ENCODE measurements at places on chromosomes 7 and 10.

GRCh38 chr7:157549612-157550299 lies 213.0 kb downstream of the DNAJB6 start:
- DNase-seq = no peak

DNA sequence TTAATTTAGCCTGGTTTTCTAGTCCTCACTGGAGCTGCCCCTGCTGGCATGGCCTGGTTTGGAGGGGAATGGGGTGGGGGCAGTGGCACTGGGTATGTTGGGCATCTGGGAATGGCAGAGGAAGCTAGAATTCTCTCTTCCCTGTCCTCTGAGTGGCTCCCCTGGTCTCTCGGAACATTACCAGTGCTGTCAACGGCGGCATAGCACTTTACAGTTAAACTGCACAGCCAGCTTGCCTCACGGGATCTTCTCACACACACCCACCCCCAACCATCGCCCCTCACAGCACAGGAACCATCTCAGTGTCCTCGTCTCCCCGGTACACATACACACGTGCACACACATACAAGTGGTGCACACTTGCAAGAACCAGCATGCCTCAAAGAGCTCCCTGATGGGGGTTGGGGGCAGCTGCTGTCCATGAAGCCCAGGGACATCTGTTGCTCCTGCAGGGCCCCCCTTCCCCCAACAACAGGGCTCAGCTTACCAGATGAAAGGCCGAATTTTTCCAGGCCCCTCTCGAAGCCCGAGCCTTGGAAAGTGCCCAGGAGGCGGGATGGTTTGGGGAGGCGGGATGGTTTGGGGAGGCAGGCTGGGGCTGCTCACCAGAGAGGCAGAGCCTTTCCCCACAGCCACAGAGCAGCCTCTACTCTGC lies 41.0 kb downstream of the TSPAN15 start:
- no peak for DNase-seq

GRCh38 chr10:109838592-109839244 lies 84.6 kb downstream of the XPNPEP1 start:
- DNase-seq = no peak

DNA sequence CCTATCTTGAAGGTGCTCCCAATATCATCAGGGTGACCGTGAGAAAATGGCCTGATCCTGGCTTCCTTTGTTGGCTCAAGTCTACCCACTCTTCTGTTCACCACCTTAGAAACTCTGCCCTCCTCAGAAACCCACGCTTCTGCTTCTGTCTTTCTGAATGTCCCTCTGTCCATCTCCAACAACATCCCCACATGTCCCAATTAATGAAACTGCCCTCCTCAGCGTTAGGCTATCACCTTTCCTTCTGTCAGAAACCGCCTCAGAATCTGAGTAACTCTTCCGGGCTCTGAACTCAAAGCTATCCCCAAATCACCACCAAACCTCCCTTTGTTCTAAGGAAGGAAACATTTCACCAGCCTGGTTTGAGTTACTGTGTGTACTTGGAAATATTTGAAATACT lies 315.8 kb upstream of the ZNF32 start:
- no peak for DNase-seq

DNA sequence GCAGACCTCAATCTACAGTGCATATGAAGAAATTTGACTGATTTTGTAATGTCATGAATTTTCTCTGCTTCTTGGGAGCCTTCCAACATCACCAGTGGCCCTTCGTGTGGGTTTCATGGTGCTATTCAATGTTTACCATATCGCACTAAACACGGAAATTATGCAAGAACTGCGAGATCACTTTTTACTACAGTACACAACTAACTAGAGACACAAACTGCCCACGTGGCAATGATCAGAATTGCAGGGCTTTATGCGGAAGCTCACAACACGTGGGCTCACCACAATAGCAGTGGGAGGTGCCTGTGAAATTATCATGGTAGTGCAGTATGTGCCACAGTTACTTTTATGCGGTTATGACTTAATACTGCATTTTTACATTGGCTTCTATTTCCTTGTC lies 449.7 kb upstream of the KLF6 start:
- DNase-seq = no peak

DNA sequence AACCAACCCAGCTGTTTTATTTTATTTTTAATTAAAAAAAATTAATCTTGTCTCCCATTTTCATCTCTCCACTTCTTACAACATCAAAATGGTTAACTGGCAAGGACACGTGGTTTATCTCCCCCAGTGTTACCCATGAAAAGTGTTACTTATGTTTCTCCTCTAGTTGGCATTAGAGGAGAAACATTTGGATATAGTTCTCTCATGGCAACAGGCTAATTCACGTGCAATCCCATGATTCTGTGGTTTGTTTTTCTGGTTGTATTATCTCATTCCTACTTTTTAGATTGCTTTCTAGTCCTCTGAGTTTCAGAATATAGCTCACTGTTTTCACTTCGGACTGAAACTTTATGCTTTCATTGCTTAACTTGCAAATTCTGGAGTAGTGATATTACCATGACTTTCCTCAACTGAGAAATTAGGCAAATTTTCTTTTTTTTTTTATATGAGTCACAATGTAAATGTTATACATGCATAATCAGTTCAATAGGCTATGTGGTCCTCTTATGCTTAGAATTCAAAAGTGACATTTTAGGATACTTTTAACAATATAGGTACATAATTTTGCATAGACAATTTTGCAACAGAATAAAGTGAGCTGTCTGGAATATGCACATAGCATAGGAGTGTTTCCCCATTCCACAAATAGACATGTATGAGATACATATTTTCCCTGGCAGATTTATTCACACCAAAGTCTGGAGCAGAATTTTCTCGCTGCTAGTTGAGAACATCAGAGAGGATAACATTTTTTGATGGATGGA lies 43.0 kb downstream of the LHFPL3 start:
- no peak for DNase-seq

DNA sequence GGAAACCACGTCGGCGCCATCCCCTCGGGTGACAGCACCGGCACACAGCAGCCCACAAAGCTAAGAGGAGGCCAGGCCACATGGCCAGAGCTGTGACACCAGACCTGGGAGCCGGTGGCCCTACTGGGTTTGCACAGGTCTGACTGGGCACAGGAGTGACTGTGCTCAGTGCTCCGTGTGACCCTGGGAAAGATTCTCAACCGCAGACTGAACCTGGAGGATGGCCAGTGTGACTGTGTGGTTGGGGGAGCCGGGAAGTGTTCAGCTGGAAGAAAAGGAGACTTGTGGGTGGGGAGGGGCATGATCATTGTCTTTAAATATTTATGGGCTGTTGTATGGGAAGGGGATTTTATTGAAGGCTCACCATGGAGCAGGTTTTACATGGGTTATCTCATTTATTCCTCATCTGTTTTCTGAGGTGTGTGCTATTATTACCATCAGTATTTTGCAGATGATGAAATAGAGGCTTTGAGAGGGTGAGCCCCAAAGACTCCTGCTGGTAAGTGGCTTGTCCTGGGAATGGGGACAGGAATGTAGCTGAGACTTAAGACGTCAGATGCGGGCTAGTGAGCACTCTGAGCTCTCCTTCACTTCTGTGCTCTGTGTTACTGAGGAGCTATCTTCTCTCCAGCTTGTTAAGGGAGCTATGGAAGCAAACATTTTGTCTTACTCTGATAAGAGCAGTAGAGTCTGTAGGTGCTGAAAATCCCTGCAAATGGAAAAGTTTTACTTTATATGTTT lies 127.5 kb downstream of the TMEM178B start:
- no peak for DNase-seq

GRCh38 chr7:73703757-73704639 lies 15.5 kb downstream of the STX1A start:
- peak; percentile 71 for DNase-seq

GRCh38 chr7:91824201-91824600 lies 56.3 kb downstream of the MTERF1 start:
- DNase-seq = no peak

DNA sequence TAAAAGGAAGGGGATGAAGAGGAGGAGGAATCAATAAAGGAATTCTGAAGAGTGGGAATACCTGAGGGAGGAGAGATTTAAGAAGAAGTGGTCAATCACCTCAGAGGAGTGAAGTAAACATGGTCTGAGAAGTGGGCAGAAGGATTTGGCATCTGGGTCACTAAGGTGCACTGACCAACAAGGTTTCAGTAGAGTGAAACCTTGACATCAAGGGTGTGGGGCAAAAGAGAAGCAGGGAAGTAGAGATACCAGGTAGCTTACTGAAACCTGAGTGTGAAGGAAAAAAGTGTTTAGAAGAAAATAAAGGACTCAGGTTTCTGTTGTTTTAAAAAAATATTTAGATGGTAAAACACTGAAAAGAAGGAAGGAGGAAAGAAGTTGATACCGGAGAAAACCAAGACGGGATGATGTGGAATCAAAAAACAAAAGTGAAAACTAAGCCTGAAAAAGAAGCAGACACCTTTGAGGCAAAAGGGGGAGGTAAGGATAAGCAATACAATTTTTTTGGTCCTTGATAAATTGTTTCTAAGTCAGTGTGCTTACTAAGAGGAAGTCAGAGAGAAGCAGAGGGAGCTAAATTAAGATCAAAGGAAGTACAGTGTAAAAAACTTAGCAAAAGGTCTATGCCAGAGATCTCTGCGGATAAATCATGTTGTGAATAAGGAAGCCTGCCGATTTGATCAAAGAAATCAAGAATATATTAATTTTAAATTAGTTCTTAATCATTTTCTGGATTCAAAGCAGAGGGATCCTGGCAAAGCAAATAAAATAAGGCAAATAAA lies 137.2 kb upstream of the GPR22 start:
- no peak for DNase-seq

GRCh38 chr10:99506416-99506815 lies 26.3 kb upstream of the NKX2-3 start:
- DNase-seq = no peak

DNA sequence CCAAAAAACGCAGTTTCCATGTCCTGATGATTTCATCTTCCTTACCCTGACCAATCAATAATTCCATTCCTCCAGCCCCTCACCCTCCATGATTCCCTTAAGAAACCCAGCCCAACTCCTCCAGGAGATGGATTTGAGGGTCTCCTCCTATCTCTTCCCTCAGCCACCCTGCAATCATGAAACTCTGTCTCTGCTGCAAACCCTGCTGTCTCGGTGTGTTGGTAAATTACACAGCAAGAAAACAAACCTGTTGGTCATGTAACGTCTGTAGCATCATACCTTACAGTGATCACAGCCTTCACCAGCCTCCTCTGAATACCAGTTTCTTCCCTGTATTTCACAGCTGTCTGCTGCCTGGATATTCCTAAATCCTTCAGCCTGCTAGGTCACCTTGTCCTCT lies 300.7 kb upstream of the NEBL start:
- no peak for DNase-seq

GRCh38 chr7:132654150-132654549 lies 77.9 kb upstream of the PLXNA4 start:
- DNase-seq = no peak

GRCh38 chr10:92720831-92721165 lies 31.0 kb downstream of the HHEX start:
- DNase-seq = no peak

DNA sequence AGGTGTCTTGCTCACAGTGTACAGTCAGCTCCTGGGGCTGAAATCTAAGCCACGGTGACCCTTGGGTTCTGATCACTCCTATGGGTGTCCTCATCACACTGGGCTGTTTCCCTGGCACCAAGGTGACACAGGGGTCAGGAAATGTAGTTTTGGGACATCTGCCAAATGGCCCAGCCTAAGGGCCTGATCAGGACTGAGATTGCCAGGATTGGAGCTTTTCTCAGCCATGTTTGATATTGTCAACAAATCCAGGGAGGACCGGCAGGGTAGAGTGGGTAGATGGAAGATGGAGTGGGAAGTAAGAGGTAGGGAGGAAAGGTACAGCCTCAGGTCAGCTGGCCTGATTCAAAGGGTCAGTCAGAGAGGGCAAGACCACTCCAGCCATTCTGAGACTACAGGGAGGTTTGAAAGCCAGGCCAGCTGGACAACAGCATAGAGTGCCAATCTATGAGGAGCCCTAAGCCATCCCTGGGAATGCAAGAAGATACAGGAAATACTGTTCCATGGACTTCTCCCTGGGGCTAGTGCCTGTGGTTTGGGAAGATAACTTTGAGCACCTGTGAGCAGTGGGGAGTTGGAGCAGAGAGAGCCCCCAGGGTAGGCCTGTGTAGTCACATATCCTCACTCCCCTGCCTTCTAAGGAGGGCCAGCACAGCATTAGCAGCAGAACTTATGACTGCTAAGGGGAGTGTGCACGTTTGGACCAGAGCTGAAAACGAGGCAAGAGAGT lies 377.3 kb upstream of the ZMIZ1 start:
- no peak for DNase-seq

- DNase-seq = no peak
These were observed 337.3 kb downstream of the MALRD1 start for GRCh38 chr10:19385846-19386450.

GRCh38 chr10:73873838-73874215 lies 528 bp downstream of the CAMK2G start:
- DNase-seq = no peak

GRCh38 chr7:115153769-115154477 lies 232.0 kb downstream of the MDFIC start:
- DNase-seq = no peak

DNA sequence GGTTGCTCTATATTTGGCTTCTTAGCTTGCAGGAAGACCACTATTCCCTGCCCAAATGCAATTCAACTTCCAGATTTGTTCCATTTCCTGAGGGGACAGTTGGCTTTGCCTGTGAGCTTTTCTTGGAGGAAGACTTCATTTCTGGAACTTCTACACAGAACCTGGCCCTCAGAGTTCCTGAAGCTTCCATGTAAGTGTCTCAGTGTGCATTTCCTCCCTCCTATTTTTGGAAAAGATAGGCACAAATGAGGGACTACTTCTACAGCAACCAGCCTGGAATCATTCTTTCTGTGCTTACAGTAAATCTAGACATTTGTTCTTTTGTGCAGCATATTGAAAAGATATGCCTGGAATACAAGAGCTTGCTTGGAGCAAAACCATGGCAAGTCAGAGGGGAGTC lies 164.3 kb downstream of the CREB5 start:
- no peak for DNase-seq

- DNase-seq = no peak
These were observed 94.7 kb upstream of the LYZL2 start for GRCh38 chr10:30724296-30724695.

DNA sequence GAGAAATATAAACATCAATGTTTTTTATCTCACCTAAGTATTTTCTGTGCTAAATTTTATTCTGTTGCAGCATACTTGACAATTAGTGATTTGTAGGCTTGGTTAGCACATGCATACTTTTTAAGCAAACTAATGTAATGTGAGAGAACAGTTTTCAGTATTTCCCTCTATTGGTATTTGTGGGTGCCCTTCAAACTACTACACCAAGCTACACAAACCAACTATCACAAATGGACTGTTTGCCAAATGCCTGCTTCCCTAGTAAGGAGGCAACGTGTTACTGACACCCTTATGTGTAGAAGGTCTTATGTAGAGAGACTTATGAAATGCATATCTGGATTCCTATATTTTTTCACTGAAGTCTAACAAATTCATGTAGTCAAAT lies 98.4 kb upstream of the FZD1 start:
- DNase-seq = no peak

GRCh38 chr7:69567800-69568199 lies 30.5 kb upstream of the AUTS2 start:
- no peak for DNase-seq

DNA sequence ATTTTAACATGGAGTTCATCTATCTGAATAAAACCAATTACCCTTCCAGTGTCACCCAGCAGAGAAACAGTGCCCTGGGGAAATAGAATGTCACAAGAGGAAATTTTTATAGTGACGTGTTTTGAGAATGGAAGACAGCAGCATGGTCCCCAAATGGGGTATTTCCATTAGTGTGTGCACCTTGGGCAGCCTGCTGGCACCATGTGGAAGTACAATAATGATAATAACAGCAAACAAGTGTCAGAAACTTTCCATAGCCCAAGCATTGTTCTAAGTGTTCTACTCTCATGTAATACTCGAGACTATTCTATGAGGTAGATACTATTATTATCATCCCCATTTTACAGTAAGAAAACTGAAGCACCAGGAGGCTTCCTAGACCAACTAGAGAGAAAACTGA lies 2.2 kb upstream of the PDE1C start:
- DNase-seq = no peak
